ENCODE measurements at places on chromosomes 16 and 17.
A peak's percentile ranks its signal among the peaks of the same experiment; 100 is the strongest.

DNA sequence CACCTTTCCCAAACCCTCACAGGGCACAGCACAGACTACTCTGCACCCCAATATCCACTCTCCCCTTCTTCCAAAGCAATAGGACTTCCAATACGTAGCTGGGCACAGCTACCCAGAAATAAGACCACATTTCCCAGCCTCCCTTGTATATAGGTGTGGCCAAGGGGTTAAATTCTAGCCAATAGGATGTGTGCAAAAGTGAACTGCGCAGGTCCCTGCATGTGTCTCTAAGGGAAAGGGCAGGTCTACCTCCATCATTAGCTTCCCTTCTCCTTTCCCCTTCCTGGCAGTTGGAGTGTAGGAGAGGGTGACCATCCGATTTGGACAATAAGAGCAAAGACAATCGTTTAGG, 25.5 kb upstream of the SNN start:
- DNase-seq = no peak

DNA sequence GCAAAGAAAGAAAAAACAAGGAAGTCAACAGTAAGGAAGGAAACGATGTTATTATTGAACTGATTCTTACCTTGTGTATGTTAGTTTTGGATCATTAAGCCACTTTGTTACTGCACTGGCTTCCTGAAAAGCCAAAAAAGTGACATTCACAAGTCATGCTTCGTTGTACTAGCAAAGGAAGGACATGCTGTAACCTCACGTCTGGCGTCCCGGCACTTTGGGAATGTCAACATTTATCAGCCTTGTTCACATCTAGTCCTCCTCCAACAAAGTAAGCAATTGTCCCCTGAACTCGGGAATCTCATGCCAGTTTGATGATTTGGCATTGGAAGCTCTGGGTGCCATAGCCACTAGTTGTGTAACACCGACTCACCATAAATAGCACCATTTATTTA, 731 bp upstream of the MKS1 start:
- DNase-seq = peak; percentile 73

DNA sequence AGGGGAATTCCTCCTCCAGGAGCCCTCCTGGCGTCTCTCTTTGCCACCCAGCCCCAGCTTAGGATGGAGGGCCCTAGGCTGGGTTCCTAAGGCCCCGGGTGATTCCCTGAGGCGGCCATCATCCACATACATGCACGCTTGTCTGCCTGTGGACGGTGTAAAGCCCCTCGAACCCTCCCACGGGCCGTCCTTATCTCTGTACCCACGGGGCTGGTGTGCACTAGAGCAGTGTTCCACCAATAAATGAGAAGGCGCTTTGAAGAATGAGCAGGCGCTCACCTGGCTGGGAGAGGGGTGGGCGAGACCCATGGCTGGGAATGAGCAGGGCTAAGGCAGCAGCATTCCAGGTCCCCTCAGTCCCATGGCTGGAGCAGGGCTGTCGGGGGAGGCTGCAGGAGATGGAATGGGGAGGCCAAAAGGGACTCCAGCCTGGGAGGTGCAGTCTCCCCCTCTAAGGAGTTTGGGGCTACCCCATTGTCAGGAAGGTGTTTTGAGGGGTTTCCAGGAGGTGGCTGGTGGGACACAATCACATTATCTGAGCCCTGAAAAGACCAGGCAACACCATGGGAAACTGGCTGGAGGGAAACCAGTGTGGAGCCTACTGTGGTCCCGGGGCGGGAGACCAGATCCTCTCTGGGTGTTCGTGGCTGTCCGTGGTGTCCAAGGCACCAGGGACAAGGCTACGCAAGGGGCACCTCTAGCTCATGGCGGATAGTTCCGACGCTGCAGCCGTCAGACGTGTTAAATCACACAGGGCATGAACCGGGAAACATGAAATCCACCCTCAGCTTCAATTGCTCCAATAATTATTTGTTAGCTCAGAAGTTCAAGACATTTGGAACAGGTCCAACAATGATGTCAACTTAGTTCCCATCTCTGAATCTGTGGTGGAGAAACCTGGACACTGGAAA, 87.5 kb upstream of the DNAH17 start:
- DNase-seq = peak; percentile 71

GRCh38 chr16:78675312-78675711, 575.9 kb downstream of the WWOX start:
- peak; percentile 7 for DNase-seq

- DNase-seq = peak; percentile 23
These were observed 32.8 kb downstream of the DHX38 start for GRCh38 chr16:72126429-72126765.

DNA sequence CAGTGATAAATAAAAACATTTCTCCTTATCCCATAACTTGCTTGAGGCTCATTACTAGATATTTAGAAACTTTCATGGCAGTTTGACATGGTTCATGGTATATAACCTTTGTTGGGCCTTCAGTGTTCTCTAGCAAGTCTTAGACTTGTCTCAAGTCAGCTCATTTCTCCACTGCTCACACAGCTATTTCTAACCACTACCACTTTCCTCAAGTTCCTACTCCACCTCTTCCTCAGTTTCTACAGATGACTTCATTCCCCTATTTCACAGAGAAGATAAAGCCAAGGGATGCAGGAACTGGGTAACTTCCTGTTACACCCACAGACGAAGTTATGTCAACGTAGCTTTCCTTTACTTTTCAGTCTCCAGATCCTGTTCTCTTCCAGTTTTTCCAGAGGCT, 23.2 kb downstream of the NLK start:
- DNase-seq = no peak

- no peak for DNase-seq
These were observed 8.5 kb downstream of the PRMT7 start for GRCh38 chr16:68319185-68319908.

- DNase-seq = peak; percentile 45
These were observed 95.0 kb downstream of the PLCG2 start for GRCh38 chr16:81873843-81874752.

DNA sequence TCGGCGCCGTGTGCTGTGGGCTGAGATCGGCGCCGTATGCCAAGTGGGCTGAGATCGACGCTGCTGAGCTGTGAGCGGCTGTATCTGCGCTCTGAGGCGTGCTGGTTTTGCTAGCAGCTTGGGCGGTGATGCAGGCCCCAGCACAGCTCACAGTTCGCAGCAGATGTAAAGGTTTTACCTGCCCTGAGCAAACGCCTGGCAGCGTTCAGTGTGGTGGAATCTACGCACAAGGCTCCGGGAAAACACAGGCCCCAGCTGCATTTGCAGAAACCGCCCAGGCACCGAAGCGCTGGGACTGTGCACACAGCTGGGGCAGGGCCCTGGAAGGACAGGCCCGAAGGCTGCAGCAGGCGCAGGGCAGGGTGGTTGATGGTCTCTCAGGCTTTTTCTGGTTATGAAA, 8.0 kb upstream of the ZNF469 start:
- DNase-seq = no peak

GRCh38 chr17:67124450-67125148, 80.2 kb downstream of the CACNG1 start:
- no peak for DNase-seq

All from HepG2 (cell line).